ENCODE measurements at places on chromosomes 2 and 18.

GRCh38 chr2:45610281-45611019 is 617 bp downstream of the SRBD1 start:
- peak; percentile 70 for DNase-seq

DNA sequence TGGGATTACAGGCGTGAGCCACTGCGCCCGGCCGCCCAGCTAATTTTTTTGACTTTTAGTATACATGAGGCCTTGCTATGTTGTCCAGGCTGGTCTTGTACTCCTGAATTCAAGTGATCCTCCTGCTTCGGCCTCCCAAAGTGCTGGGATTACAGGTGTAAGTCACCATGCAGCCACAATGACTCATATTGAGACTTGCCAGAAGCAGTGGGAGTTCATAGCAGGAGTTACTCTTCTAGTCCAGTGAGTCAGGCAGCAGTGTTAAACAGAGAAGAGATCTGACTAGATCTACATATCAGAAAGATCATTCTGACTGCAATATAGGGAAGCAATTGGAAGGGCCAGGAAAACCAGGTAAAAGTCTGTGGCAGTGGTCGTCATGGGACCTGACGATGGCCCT is 1.5 kb upstream of the FLACC1 start:
- DNase-seq = no peak

GRCh38 chr2:12970861-12971260 is 254.1 kb downstream of the TRIB2 start:
- no peak for DNase-seq

DNA sequence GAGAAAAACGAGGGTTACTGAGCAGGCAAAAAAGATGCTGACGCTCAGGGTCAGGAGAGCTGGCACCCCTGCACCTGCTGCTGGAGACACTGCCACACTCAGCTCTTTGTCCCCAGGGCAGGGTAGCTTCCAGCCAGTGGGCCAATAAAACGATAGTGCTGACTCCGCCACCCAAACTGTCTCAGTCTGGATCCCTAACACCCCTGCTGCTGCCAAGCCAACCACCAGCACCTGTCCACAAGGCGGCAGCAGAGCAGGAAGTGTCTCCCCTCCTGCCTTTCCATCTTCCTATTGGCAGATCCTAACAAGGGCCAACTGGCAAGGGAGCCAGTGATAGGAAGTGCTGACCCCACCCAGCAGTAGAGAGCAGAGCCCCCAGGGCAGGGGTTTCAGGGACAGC is 531.5 kb upstream of the SALL3 start:
- DNase-seq = peak; percentile 32

DNA sequence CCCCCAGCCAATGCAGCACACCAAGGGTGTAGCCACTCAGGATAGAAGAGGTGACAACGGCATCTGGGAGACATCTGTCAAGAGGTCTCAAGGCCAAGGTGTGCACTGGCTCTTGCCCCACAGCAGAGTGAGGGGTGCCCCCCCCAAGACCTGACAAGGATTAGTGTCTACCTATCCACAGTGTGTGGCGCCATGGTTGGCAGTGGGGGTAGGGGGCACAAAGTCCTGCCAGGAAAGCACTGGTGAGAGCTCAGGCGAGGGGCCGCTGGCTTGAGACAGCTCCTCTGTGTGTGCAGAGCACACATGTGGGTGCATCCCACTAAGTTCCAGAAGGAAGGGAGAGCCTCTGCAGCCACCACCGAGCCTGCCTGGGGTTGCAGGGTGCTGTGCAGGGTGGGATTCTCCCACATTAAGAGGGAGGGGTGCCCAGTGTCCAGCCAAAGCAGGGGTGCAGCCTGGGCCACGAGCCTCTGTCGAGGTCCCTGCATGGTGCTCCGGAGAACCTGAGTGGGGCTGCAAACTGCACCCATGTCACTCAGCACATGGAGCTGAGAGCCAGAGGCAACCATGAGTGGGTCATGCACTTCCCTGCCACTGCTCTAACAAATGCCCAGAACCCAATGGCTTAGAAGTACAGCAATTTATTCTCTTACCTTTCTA is 311.2 kb upstream of the HDAC4 start:
- no peak for DNase-seq

DNA sequence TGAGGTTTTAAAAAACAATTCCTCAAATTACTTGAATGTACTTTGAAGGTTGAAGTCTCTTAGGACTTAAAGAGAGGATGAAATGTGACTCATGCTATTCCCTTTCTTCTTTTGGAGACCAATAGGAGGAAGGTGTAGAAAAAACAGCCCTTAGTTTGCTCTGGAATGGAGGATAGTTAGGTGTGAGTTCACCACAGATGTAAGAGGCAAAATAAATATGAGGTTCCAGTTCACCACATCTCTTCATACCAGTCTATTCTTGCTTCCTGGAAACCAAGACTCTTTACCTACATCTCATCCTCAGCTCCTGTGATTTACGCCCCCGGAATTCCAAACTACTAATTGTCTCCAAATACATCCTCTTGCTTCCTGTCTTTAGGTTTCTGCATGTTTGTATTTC is 77.5 kb upstream of the TTC21B start:
- DNase-seq = no peak

DNA sequence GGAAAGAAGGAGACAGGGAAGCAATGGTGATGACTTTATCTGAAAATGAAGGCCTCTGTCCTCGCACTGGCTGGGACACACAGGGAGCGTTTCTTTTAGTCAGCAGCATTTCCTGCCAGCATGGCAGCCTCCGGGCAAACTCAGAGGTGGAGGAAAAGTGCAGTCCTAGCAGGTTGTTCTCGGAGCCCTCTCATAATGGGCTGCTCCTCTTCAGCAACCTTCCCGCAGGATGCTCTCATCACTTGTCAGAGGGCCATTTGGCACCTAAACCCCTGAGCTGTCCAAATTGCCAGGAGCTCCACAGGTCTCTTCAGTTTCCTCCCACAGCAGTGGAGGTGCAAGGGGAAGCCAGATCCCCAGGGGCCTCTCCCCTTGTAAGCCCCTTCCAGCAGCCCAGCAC is 6.2 kb downstream of the STK39 start:
- DNase-seq = no peak

DNA sequence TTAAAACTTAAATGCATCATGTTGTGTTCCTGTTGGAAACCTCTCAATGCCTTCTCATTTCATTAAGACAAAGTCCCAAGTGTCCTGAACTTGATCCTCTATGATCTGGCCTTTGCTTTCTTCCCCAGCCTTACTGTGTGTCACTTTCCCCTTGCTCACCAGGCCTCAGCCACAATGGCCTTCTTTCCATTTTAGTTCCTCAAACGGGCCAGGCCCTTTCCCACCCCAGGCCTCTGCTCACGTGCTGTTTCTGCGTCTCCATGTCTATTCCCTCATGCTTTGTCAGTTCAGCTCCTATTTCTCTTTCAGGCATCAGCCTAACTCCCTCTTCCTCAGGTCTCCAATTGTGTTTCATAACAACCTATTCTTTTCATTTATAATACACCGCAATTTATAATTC is 19.5 kb downstream of the CXCR4 start:
- DNase-seq = no peak

- peak; percentile 32 for DNase-seq
Measured at GRCh38 chr18:74682141-74682990, 84.7 kb downstream of the ZNF407 start.

GRCh38 chr18:62177271-62177670 is 9.6 kb downstream of the PIGN start:
- DNase-seq = no peak

- DNase-seq = peak; percentile 34
Measured at GRCh38 chr2:55519938-55520885, 694 bp downstream of the CFAP36 start.

GRCh38 chr2:106745468-106745867 is 140.5 kb downstream of the ST6GAL2 start:
- DNase-seq = peak; percentile 92

DNA sequence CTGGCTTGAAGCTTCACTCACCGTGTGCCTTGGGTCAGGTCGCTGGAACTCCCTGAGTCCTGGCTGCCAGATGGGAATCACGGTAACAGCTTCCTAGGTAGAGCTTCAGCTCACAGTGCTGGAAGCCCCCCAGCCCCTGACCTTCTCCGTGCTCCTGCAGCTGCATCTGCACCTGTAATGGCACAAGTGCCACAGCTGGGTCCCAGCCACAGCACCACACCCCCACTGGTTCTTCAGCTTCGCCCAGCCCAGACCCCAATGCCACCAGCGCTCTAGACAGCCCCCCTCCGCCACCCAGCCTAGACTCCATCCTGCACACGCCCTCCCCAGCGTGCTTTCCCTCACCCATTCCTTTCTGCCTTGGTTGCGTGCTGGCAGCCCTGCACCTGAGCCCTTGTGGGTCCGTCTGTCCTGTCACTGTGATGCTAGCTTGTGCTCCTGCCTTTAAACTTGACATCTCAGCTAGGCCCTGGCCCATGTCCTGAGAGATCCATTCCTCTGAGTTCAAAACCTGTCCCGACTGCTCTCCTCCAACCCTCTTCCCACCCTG is 7.6 kb upstream of the ESPNL start:
- DNase-seq = no peak

DNA sequence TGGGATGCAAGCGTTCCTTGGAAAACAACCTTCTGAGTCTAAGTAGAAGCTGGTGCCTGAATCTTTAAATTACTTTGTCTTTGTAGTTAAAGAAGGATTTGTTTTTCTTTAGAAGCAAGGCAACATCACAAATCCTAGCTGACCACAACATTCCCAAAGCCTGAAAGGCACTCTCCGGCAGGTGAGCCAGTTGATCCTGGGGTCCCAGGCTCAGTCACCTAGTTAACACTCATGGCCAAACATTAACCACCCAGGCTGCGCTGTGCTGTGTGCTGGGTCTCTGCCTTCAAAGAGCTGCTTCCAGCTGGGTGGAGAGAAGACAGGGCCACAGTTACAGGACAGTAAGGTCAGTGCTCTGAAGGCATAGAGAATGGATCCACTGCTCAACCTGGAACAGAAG is 120.0 kb upstream of the TRIB2 start:
- no peak for DNase-seq

- DNase-seq = no peak
Measured at GRCh38 chr2:55761024-55761423, 67.4 kb upstream of the PNPT1 start.

DNA sequence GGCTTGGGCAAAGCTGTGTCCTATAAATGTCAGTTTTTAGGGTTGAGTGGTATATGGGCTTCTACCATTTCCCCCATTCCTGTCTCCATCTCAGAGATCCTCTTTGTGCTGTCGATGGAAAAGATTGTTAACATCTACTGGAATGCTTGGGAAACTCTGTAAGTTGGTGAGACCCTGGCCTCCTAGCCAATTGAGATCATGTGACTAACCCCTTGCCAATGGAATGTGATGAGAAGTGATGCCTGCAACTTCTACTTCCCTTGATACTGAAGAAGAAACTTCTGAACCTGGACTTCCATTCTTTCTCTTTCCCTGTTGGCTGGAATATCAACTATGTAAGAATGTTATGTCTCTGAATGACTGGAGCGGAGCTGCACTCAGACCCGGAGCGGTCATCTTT is 14.5 kb downstream of the SLC39A10 start:
- no peak for DNase-seq

DNA sequence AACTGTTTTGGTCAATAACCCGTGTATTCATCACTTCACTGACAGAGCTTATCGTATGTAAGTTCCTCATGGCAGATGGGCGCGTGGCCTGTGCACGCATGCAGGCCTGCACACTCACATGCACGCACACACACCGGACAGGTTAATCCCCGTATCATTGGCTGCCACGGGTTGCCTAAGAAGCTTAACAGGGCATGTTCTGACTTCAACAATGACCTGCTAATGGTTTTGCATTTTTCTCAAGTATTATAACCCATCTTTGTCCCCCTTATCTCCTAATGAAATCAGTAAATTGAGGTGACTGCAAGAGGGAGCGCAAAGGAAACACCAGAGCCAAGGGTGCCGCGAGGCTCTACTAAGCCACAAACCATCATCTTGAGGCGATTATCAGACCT is 399.0 kb upstream of the ID2 start:
- no peak for DNase-seq

- DNase-seq = no peak
Measured at GRCh38 chr2:215612786-215613185, 176.9 kb upstream of the FN1 start.

DNA sequence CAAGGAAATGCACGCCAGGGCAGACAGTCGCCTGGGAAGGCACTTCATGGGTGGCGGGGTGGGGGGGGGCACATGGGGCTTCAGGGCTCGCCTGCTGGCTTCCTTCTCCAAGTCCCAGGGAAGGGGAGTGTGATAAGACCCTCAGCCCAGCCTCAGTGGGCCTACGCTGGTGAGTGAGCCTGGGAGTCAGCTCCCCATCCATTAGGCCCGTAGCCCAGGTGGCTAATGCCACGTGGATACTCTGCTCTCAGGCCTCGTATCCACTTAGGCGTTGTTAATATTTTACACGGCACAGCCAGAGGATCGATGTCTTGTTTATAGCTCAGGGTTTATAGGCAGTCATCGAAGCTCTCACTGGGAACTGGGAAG is 47.1 kb downstream of the KCNIP3 start:
- DNase-seq = no peak

- no peak for DNase-seq
Measured at GRCh38 chr2:620471-621302, 56.5 kb downstream of the TMEM18 start.

GRCh38 chr2:238919307-238919706 is 71.4 kb downstream of the TWIST2 start:
- no peak for DNase-seq

DNA sequence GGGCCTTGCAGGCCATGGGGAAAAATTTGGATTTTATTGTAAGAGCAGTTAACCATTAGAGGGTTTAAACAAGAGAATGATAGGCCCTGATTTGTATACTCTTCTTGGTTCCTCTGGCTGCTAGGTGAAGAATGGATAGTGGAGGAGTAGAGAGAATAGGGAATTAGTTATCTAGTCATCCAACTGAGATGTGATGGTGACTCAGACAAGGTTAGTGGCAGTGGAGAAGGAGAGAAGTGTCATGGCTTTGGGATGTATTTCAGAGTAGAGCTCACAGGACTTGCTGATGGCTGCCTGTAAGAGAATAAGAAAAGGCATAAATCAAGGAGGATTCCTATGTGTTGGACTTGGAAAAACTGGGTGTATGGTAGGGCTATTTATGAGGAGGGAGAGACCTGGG is 169.4 kb downstream of the PLCL1 start:
- DNase-seq = no peak

- DNase-seq = no peak
Measured at GRCh38 chr2:42137125-42137841, 31.9 kb upstream of the EML4 start.

DNA sequence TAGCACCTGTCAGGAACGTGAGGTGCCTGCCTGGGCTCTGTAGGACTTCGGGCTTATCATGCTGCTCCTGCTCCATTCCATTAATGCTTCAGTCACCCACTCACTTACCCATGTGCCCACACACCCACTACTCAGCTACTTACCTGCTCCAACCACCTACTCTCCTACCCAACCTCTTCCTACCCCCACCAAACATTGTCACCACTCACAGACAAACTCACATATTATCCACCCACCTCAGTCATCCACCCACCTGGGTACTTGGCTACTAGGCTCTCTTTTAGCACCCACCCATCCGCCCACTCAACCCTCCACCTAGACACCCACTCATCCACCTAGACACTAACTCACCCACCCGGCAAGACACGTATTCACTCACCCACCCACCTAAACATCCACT is 724.7 kb upstream of the RAB6C start:
- no peak for DNase-seq

DNA sequence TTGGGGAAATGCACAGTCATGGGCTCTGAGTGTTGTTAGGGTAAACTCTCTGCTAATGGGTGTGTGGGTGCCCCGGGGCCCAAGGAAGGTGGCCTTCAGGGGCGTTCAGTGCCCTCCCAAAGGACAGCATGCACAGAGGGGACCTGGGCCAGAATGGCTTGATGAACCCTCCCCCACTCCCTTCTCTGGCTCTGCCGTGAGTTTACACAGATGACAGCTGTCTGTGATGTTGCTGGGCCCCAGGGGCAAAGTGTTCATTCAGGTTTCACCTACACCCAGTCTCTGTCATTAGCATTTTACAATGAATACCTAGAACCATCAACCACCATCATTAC is 3.2 kb downstream of the NPPC start:
- no peak for DNase-seq
